Prostate gland (tissue), 2 donors: ENCODE measurements at places on chromosomes 2 and 18. TPM values are rescaled to one million over a fixed set of nuclear protein-coding genes. Genes with fewer than 3 reads are reported as not detected.

DNA sequence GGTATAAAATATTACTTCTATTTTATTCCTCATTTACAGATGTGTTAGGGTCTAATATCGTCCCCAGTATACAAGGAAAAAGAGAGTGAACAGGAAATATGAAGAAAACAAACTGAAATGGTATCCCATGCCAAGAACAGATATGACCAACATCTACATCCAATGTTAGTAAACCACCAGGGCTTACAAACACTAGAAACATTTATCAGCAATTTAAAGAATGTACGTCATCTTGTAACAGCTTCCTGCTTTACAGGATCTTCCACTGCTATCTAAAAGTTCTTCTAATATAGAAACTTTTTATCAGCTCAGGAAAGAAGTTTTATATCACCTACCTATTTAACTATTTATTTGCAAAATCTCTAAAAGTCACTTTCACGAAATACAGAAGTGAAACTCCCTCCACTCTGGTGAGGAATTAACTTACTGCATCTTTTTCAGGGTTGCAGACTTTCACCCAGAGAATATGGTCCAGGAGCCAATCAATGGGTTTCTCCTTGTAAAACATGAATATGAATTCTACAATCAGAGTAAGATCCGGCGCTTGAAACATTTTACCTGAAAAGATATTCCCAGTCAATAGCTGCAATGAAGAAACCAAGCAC lies 35.2 kb downstream of the UNC50 start:
- H3K36me3 ChIP-seq, result no peaks in the 10 kb centered on the region
- H3K27ac ChIP-seq, result no peak overlapping the region
- H3K4me1 ChIP-seq, result no peaks in the 10 kb centered on the region
- no peaks in the 10 kb centered on the region for H3K27me3 ChIP-seq
- DNase-seq, result no peak

GRCh38 chr2:222212571-222212970 lies 86.2 kb downstream of the PAX3 start:
- H3K27ac ChIP-seq, result no peak overlapping the region
- no peaks in the 10 kb centered on the region for H3K36me3 ChIP-seq
- H3K4me3 ChIP-seq, result no peak overlapping the region
- no peak for DNase-seq
- no peaks in the 10 kb centered on the region for H3K27me3 ChIP-seq

DNA sequence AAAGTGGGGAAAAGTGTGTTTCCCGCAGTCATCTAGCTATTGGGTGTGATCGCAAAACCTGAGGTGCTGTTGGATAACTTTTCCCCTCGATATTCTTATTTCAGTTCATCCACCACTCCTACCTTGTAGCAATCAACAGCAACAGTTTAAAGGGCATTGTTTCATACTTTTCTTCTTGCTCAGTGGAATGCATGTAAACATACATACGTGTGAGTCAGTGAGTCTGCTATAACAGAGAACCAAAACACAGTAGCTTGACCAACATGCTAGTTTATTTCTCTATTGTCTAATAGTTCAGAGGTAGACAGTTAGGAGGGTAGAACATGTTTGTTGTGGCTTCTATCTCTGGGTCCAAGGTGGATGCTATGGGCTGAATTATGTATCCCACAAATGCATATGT lies 77.6 kb upstream of the FOXI3 start:
- H3K36me3 ChIP-seq, result no peaks in the 10 kb centered on the region
- H3K27me3 ChIP-seq, result no peaks in the 10 kb centered on the region
- H3K4me1 ChIP-seq, result no peaks in the 10 kb centered on the region
- no peak overlapping the region for H3K27ac ChIP-seq
- no peak overlapping the region for H3K4me3 ChIP-seq

GRCh38 chr2:129375632-129376425 lies 603.6 kb upstream of the RAB6C start:
- H3K4me1 ChIP-seq, result no peaks in the 10 kb centered on the region
- H3K27ac ChIP-seq, result no peak overlapping the region
- DNase-seq, result no peak
- H3K4me3 ChIP-seq, result no peak overlapping the region

- H3K4me1 ChIP-seq, result no peaks in the 10 kb centered on the region
- H3K27me3 ChIP-seq, result no peaks in the 10 kb centered on the region
- H3K27ac ChIP-seq, result no peak overlapping the region
Measured at GRCh38 chr2:3683748-3684454, 19.5 kb upstream of the DCDC2C start.

GRCh38 chr2:38093527-38094165 lies 17.7 kb upstream of the CYP1B1 start:
- peaks cover 7% of the 10 kb centered on the region for H3K4me1 ChIP-seq
- no peak overlapping the region for H3K4me3 ChIP-seq
- no peaks in the 10 kb centered on the region for H3K36me3 ChIP-seq
- no peak overlapping the region for H3K27ac ChIP-seq
- no peaks in the 10 kb centered on the region for H3K27me3 ChIP-seq
- DNase-seq, result no peak

- DNase-seq, result no peak
- no peak overlapping the region for H3K27ac ChIP-seq
- H3K27me3 ChIP-seq, result no peaks in the 10 kb centered on the region
Measured at GRCh38 chr2:195646424-195646823, 10.6 kb upstream of the SLC39A10 start.

- H3K27me3 ChIP-seq, result no peaks in the 10 kb centered on the region
- H3K27ac ChIP-seq, result no peak overlapping the region
- H3K4me3 ChIP-seq, result no peak overlapping the region
- no peaks in the 10 kb centered on the region for H3K36me3 ChIP-seq
- no peaks in the 10 kb centered on the region for H3K4me1 ChIP-seq
- DNase-seq, result no peak
Measured at GRCh38 chr18:56166914-56167313, 471.5 kb downstream of the TXNL1 start.

DNA sequence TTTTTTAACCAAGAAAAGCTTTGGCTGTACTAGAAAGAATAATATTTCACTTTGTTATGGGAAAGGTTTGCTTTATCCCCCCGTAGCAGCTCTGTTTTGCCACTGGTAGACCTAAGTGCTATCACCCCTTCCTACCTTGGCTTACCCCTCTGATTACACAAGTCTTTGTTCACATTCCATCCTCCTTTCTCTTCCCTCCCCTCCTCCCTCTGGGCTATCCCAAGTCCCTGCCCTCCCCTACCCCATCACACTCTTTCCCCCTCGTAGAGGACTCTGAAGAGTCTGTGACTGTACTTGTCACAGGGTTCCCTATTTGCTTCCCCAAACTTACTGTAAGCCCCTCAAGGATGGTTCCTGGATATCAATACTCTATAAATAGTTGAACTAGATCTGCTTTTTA lies 152.9 kb upstream of the NOSTRIN start:
- H3K27me3 ChIP-seq, result no peaks in the 10 kb centered on the region
- no peak overlapping the region for H3K4me3 ChIP-seq

- no peaks in the 10 kb centered on the region for H3K4me1 ChIP-seq
- no peaks in the 10 kb centered on the region for H3K27me3 ChIP-seq
- H3K27ac ChIP-seq, result no peak overlapping the region
- H3K36me3 ChIP-seq, result no peaks in the 10 kb centered on the region
- DNase-seq, result no peak
Measured at GRCh38 chr2:34004936-34005335, 405.8 kb upstream of the FAM98A start.

DNA sequence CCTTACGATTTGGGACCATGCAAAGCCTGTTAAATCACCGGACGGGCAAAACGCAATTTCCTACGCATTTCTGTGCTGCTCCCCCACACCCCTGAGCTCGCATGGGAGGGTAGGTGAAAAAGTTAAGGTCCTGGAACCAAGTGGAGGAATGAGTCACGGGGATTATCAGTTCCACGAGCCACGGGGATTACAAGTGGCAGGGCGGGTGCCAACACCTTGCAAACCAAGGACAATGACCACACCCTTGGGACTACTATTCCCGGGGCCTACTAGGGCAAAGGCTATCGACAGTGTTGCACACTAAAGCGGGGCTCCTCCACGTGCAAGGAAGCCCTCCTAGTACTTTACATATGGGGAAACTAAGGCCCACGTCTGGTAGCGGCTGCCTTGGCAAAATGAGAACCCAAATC lies 447 bp downstream of the RETSAT start:
- DNase-seq, result peak; percentile 32
- peak overlapping the region; percentile 54 for H3K4me3 ChIP-seq
- H3K27me3 ChIP-seq, result no peaks in the 10 kb centered on the region
- no peaks in the 10 kb centered on the region for H3K36me3 ChIP-seq
- peak overlapping the region; percentile 76 for H3K27ac ChIP-seq

GRCh38 chr18:22742409-22742808 lies 190.7 kb upstream of the RBBP8 start:
- H3K27me3 ChIP-seq, result no peaks in the 10 kb centered on the region
- H3K4me3 ChIP-seq, result no peak overlapping the region
- no peaks in the 10 kb centered on the region for H3K36me3 ChIP-seq
- H3K27ac ChIP-seq, result no peak overlapping the region

DNA sequence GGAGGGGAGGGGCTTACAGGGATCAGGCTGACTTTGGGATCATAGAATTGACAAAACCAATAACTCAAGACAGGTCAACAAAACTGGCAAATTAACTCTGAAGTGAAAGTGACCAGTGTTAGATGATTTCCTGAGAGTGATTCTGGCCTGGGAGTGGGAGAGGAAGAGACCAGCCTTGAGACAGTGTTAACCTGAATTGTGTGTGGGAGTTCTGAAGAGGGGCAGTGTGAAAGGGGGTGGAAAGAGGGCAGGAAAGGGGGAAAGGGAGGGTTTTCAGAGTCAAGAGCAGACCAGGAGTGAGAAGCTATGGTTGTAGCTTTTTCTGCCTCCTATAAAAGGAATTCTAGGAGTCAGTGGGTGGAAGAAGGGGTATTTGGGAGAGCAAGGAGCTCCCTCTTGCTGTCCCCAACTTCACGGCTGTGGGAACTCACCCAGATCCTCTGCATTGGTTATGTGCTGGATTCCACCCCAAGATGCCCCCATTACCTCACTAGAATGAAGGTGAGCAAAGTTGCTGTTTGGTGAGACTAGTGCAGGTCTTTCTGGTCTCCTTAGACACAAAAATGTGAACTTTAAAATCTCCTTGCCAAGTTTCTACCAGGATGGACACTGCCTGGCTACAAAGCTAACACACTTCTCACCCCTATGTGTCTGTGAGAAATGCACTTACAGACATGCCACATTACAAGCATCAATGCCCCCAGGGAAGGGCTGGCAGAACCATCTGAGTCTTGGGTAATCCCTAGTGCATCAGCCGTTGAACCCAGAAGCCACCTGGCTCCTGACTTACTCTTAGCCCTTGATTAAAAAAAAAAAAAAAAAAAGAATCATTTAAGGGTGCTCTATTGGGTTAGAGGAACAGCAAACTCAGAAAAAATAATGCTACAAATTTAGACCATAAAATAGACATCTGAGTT lies 61.6 kb downstream of the BMP10 start:
- H3K4me1 ChIP-seq, result no peaks in the 10 kb centered on the region
- no peak overlapping the region for H3K27ac ChIP-seq
- H3K27me3 ChIP-seq, result no peaks in the 10 kb centered on the region
- no peak for DNase-seq

DNA sequence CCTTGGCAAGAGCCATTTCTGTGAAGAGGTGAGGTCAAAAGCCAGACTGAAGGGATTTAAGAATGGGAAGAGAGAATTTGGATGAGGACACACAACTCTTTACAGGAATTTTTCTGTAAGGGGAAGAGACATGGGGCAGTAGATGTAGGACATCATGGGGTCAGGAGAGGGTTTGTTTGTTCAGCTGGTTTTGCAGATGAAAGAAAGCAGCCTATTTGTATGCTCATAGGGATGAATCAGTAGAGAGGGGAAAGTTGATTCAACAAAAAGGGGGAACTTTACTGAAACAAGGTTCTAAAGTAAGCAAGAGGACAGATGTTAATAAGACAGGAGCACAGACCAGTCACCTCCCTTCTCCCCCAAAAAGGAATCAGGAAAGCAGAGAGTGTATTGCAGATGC lies 11.2 kb downstream of the SCG2 start:
- H3K4me1 ChIP-seq, result no peaks in the 10 kb centered on the region
- H3K4me3 ChIP-seq, result no peak overlapping the region
- no peaks in the 10 kb centered on the region for H3K36me3 ChIP-seq
- H3K27ac ChIP-seq, result no peak overlapping the region

- peak; percentile 49 for DNase-seq
- H3K27me3 ChIP-seq, result no peaks in the 10 kb centered on the region
- no peak overlapping the region for H3K4me3 ChIP-seq
- peak overlapping the region; percentile 77 for H3K27ac ChIP-seq
- peaks cover 29% of the 10 kb centered on the region for H3K4me1 ChIP-seq
Measured at GRCh38 chr2:43444989-43445645, 150.7 kb downstream of the THADA start.

- H3K27me3 ChIP-seq, result no peaks in the 10 kb centered on the region
- no peak overlapping the region for H3K4me3 ChIP-seq
- H3K4me1 ChIP-seq, result no peaks in the 10 kb centered on the region
- no peak overlapping the region for H3K27ac ChIP-seq
- DNase-seq, result no peak
- no peaks in the 10 kb centered on the region for H3K36me3 ChIP-seq
Measured at GRCh38 chr2:150255528-150255927, 231.9 kb downstream of the RND3 start.

- no peaks in the 10 kb centered on the region for H3K36me3 ChIP-seq
- H3K27ac ChIP-seq, result no peak overlapping the region
- DNase-seq, result peak; percentile 39
- no peaks in the 10 kb centered on the region for H3K4me1 ChIP-seq
Measured at GRCh38 chr2:854460-854859, 96.2 kb upstream of the SNTG2 start.

- H3K36me3 ChIP-seq, result no peaks in the 10 kb centered on the region
- H3K4me3 ChIP-seq, result no peak overlapping the region
- no peak for DNase-seq
Measured at GRCh38 chr2:101679801-101680487, 17.6 kb upstream of the MAP4K4 start.

GRCh38 chr2:177929662-177930522 lies 142.7 kb downstream of the PDE11A start:
- peaks cover 6% of the 10 kb centered on the region for H3K4me1 ChIP-seq
- H3K27ac ChIP-seq, result no peak overlapping the region
- H3K4me3 ChIP-seq, result no peak overlapping the region
- no peaks in the 10 kb centered on the region for H3K36me3 ChIP-seq

- H3K4me1 ChIP-seq, result no peaks in the 10 kb centered on the region
- H3K36me3 ChIP-seq, result no peaks in the 10 kb centered on the region
- no peak overlapping the region for H3K4me3 ChIP-seq
- H3K27me3 ChIP-seq, result no peaks in the 10 kb centered on the region
Measured at GRCh38 chr2:70831861-70832260, 3.8 kb downstream of the CD207 start.

The RFTN2 gene
- 2.3 TPM for total RNA-seq

The ADAM23 gene
- total RNA-seq, result 1.3 TPM

The AQP4 gene
- 8.4 TPM for total RNA-seq

The MAL gene
- 3.1 TPM for total RNA-seq

The REG1B gene
- total RNA-seq, result not detected

The RGPD3 gene
- 0.09 TPM for total RNA-seq
